ENCODE measurements at places on chromosomes 16 and 17.

DNA sequence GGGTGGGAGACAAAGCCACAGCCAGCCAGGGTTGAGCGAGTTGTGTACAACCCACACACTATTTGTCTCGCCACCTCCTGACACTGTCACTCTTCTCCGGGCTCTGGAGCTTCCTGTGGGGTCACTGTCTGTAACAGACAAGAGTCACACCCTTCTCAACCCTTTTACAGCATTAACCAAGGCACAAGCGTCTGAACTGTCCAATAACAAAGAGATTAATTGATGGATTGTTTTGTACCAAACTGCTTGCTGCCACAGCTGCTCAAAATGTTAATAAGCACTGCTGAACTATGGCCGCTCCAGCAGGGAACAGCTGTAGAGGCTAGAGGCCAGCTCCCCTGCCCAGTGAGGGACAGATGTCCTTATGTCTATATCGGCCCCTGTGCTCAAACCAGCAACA lies 25.2 kb upstream of the HYDIN start:
- no peak for DNase-seq

DNA sequence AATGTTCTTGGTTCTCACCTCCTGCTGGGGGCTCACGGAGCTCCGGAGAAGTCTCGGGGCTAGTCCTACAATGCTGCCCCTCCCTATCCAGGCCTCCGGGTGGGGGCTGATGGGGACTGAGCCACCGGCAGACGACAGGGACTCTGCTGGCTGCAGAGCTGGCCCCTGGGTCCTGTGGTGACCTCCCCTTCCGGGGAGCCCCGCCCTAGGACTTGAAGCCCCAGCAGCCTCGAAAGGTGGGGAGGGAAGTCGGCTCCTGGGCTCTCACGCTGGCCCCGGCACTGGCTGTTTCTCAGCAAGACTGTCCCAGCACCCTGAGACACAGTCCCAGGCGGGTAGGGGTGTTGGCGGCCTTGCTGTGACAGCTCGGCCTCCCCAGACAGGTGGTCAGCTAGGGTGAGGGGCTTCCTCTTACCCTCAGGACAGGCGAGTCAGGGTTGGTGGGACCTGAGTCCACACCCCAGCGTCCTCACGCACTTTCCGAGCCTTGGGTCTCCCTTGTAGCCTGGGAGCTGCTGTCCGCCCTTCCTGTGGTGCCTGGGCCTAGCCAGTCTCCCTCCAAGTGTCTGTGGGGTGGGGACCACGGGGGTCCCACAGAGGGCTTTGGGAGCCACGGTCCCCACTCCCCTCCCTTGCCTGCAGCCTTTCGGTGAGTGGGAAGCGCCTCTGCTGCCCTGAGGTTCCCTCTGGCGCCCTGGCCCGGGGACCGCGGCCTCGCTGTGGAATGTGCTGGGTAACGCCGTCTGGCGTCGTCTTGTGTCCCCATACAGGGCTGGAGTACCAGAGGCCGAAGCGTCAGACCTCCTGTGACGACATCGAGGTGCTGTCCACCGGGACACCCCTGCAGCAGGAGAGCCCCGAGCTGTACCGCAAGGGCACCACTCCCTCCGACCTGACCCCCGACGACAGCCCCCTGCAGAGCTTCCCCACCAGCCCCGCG lies 76.6 kb downstream of the KLHDC4 start:
- no peak for DNase-seq

- no peak for DNase-seq
These were observed 24.6 kb downstream of the GPT2 start for GRCh38 chr16:46908540-46909372.

DNA sequence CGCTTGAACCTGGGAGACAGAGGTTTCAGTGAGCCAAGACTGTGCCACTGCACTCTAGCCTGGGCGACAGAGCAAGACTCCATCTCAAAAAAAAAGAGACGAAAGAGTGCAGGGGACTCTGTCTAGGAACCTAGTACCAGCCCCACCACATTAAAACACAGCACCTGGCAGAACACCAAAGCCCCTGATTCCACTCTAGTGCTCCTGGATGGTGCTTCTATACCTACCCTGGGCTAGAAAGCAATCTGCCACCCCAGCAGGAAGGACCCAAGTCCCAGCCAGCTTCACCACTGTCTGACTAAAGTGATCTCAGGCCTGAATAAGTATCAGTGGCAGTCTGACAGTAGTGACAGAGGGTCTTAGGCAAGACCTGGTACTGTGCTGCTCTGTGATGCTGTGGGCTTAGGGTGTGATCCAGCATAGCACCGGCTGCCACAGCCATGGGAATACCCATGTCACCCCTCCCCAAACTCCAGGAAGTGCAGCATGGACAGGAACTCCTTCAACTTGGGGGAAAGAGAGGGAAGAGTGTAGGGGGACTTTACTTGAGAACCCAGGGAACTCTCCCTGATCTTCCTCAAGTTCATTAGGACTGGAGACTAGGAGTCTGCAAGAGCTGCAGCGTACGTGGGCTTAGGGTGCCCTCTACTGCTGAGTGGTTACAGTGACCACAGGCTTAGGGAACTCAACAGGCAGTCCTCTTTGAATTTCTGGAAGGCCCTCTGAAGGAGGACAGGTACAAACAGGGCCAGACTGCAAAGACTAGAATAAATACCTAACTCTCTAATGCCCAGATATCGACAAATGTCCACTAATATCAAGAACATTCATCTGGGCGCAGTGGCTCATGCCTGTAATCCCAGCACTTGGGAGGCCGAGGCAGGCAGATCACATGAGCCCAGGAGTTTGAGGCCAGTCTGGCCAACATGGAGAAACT lies 30.0 kb upstream of the RNF43 start:
- peak; percentile 21 for DNase-seq

- DNase-seq: no peak
These were observed 124.8 kb downstream of the ABCC1 start for GRCh38 chr16:16073891-16074881.

DNA sequence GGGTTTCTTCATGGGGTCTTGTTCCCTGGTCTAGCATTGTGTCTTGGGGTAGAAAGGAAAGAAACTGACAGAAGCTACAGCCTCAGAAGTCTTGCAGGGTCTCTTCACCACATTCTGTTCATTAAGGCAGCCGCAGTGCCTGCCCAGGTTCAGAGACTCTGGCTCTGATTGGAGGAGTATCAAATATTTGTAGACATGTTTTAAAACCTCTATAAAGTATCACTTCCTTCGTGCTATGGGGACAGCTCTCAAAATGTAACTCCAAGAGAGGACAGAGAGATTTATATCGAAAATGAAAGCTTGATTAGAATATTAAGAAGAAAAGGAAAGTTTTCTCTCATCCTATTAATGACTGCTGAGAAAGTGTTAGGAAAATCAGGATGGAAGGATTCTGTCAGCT lies 107.0 kb upstream of the CACNG3 start:
- DNase-seq: no peak

DNA sequence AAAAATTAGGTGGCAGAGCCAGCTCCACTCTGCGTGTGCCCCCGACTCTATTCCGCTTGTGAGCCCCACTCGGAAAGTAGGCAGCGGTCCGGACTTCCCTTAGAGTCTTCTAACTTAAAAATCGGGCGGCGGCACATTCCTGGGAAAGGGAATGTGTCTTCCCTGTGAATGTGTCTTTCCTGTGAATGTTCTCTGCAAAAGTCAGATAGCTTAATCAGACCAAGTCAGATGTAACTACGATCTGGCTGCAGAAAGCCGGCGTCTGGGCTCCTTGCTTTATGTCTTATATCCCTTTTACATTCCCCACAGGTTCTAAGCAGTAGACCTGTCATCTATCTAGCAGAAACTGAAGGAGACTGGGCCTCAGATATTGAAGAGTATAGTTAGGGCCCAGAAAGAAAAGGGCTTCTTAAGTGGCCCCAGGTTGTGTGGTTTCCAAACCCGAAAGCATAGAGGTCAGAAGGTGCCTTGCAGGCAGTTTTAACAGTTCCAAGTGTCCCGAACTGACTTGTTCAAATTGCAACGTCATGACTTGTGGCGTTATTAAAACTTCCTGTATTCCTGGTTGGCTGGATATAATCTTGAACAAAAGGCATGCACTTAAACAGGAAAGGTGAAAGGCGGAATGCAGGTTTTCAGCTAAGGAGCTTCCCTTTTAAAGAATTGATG lies 601 bp downstream of the PHKB start:
- no peak for DNase-seq

DNA sequence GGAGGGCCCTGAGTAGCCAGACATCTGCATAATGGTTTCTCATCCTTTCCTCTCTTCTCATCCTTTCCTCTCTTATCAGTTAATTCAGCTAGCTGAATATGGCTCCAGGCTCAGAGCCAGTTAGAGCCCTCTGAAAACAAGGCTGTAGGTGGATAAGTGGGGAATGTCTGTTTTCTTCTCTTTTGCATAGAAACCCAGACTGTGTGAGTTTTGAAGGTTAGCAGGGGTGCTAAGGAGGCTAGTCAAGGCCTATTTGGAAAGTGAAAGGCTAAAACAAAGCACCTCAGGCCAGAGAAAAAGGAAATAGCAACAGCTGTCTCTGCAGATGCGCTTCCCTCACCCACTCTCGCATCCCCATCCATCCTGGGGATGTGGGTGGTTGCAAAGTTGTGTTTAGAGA lies 420.9 kb downstream of the SHISA9 start:
- DNase-seq: no peak

DNA sequence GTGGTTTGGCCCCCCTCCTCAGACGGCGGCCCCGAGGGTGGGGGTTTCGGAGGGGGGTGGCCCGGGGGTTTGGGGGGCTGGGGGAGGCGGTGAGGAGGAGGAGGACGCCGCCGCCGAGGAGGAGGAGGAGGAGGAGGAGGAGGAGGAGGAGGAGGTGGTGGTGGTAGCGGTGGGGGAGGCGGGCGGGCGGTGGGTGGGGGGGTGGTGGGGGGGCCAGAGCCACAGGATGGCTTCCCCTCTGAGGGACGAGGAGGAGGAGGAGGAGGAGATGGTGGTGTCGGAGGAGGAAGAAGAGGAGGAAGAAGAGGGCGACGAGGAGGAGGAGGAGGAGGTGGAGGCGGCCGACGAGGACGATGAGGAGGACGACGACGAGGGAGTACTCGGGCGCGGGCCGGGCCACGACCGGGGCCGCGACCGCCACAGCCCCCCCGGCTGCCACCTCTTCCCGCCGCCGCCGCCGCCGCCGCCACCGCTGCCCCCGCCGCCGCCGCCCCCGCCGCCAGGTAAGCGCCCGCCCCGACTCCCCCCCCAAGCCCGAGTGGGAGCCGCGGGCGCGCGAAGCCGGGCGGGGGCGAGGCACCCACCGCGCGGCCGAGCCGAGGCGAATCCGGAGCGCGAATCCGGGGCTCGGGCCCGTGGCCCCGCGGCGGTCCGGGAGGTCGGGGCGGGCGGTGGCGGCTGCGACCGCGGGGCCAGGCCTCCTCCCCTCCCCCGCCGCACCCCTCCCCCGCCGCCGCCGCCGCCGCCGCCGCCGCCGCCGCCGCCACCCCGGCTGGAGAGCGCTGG lies 3.8 kb upstream of the CHD3 start:
- DNase-seq: no peak

DNA sequence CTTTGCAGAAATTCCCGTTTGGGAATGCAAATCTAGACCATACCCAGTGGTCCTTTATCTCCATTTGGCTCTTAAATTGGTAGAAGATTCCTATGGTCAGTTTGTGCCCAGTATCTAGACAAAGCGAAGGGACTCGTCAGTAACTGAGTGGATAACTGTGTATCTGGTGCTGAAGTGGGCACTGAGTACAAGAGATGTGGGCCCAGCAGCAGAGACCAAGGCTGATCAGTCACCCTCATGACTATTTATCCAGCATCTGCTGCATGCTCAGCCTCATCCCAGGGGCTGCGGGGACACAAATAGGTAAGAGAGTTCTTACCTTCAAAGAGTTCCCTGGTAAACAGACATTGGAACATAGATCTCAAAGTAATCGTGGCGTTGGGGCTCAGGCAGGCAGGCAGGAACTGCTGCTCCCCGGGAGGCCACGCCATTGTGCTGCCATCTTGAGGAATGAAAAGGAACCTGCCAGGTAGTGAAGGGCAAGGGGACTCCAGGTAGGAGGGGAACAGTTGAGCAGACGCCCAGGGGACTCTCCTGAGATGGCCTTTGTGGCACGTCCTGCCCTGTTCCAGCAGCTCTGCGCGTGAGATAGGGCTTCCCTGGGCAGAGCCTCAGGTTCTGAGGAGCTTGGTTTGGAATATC lies 10.3 kb downstream of the NT5M start:
- no peak for DNase-seq

DNA sequence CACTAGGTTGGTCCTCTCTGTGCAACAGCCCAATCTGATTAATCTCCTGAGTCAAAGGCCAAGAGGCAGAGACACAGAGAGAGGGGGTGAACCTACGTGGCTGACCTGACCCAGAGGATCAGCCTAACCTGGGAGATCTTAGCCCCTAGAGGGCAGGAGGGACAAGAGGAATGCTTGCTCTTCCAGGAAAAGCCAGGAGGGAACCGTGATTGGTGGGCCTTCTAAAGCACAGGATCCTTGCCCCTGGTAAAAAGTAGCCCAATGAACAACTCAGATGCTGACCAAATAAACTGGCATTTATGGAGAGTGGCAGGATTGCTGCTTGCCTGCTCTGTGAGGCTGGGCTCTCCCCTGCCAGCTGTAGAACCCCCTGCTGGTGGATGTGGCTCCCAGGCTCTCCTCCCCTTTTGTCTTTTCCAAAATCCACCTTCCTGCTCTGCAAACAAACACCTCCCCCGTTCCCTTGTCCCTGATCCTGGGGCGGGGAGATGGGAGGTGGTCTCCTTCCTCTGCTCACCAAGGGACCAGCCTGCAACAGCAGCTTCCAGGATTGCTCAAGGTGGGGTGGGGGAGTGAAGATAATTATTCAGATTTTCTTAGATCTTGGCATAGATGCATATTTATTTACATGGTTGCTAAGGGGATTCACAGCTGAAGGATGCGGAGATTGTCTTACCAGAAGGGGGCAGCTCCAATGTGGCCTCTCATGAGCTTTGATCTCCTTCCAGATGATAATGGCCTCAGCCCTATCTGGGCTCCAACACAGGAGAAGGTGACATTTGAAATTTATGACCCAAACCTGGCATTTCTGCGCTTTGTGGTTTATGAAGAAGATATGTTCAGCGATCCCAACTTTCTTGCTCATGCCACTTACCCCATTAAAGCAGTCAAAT lies 71.9 kb downstream of the SDR42E1 start:
- DNase-seq: no peak

- no peak for DNase-seq
These were observed 15.5 kb downstream of the MAP1LC3B start for GRCh38 chr16:87407511-87408112.

DNA sequence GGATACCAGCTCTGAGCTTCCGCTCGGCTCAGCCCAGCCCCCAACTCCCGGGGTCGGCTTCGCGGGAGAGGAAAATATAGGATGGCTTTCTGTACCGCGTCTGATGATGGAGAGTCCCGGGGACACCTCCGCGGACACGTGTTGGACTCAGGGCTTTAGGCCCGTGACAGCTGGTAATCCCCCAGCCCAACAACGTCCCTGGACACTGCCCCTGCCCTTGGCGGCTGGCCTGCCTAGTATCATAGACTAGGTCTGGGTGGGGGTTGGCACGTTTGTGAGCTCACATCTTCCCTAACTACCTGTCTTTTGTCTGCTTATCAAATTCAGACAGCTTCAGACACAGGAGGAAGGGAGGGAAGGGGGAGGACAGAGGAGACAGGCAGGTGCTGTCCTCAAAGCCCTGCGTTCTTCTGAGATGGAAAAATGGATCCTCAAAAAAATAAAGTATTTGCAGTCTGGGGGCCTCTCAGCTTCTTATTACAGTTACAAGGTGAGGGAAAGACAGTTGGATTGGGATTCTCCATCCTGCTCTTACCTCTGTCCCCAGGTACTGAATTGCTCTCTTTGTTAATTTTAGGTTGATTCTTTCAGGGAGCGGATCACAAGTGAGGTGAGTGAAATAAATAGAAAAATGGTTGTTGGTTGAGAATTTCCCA lies 698 bp downstream of the PSME3 start:
- DNase-seq: no peak

GRCh38 chr16:49330562-49331201 lies 42.9 kb upstream of the C16orf78 start:
- DNase-seq: no peak

GRCh38 chr17:35293151-35293847 lies 50.4 kb downstream of the SLFN5 start:
- no peak for DNase-seq
